ENCODE measurements at places on chromosomes 6 and 20.

DNA sequence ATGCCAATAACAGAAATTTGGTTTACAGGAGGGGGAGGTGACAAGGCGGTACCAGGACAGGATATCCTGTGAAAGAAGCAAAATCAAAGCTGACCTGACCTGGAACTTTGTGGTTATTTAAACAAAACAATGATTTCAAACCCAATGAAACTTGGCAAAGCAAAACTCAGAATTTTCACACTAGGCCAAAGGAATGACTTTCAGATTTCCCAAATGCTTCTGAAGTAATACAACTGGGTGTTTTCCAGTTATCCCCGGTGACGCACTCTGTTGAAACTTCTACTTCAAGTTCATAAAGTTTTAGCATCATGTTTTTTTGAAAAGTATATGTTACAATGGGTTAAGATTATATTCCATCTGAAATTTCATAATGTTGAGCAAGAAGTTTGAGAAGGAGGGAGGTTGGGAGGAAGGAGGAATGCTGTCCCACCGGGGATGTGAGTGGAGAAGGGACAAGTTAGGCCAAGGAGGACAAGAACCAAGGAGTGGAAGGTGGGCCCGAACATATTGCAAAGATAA is 78.1 kb upstream of the TRAF3IP2 start:
- no peak for DNase-seq

- DNase-seq: no peak
These were observed 137.3 kb downstream of the HTR1B start for GRCh38 chr6:77326029-77326428.

DNA sequence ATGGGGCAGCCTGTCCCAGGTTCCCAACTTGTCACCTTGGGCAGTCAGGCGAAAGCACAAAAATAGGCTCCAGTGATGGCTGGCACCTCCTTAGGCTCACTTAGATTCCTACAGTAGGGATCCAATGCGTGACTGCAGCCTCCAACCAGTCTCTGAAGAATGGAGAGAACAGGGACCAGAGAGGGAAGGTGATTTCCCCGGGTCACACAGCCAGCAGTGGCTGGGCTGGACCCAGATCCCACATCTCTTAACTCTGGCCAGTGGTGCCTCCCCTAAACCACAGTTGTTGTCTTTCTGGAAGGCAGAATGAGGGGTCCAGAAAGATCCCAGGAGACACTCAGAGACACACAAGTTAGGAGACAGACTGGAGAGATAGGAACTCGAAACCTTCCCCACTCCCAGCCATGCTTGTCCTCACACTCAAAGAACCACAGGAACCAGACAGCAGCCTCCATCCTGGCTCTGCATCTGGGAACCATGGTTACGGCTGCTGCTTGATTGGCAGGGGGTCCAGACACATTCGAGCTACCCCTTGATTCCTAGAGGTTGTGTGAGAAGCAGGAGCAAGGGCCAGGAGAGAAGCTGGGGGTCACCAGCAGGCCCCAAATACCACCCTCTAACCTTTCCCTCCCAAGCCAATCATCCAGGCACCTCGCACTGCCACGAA is 33.1 kb upstream of the SIRPA start:
- DNase-seq: no peak

GRCh38 chr6:159929819-159930218 is 39.0 kb downstream of the MAS1 start:
- no peak for DNase-seq

GRCh38 chr6:38760097-38760496 is 45.0 kb downstream of the DNAH8 start:
- DNase-seq: no peak

- DNase-seq: no peak
These were observed 51.9 kb downstream of the ILRUN start for GRCh38 chr6:34644716-34645115.
